ENCODE measurements at places on chromosomes 2 and 18. TPM values are rescaled to one million over a fixed set of nuclear protein-coding genes. Genes with fewer than 3 reads are reported as not detected.

DNA sequence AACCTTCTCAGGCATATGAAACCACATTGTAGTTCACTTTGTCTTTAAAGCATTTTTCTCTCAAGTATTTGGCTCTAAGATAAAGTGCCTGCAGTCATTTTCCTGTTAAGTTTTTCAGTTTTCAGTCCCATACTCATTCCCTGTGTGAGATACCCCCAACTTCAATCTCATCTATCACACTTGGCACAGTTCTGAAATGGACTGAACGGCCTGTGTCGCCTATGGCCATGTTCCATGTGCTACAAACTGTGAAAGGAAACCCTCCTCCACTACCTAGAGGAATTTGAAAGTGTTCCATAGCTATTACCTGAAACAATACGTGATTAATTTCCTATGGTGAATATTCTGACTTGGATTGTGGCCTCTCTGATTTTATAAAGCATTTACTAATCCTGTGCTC lies 319.1 kb downstream of the CTNNA2 start:
- no peak for DNase-seq
- H3K36me3 ChIP-seq: no peaks in the 10 kb centered on the region
- no peaks in the 10 kb centered on the region for H3K27me3 ChIP-seq
- no peak overlapping the region for H3K27ac ChIP-seq

DNA sequence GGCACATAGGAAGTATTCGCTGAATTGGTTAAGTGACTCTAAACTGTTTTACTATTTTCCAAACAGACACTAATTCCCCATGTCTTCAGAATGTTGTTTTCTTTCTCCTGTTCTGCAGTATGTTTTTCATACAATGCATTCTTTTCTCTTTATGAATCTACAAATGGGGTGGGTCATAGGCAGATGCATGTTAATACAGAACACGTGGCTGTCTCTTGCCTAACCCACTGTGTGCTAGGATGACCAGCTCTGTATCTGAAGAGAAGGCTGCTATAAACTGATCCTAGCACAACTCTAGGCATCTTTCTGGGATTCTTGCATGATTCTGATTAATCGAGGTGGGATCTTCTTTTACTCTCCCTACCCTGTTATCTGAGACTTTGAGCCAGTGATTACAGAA lies 826.0 kb downstream of the PLCL1 start:
- H3K27ac ChIP-seq: no peak overlapping the region
- no peak for DNase-seq
- H3K27me3 ChIP-seq: no peaks in the 10 kb centered on the region
- no peaks in the 10 kb centered on the region for H3K4me1 ChIP-seq
- no peaks in the 10 kb centered on the region for H3K36me3 ChIP-seq
- no peak overlapping the region for H3K4me3 ChIP-seq

ZNF396 gene
- 0.70 TPM for total RNA-seq

- DNase-seq: no peak
- peaks cover 3% of the 10 kb centered on the region for H3K27me3 ChIP-seq
- no peaks in the 10 kb centered on the region for H3K4me1 ChIP-seq
These were observed 117.6 kb downstream of the POLE4 start for GRCh38 chr2:75076088-75076487.

Measured in activated CD8-positive, alpha-beta memory T cell treated with anti-CD3 and anti-CD28 coated beads, Interleukin-2, amount 10 ng/mL, durations not matched to agents 7 days and 5 days (primary cell).